ENCODE measurements at places on chromosomes 2 and 18.
A peak's percentile ranks its signal among the peaks of the same experiment; 100 is the strongest.

- DNase-seq: no peak
These were observed 523.3 kb downstream of the CMPK2 start for GRCh38 chr2:6342273-6342920.

DNA sequence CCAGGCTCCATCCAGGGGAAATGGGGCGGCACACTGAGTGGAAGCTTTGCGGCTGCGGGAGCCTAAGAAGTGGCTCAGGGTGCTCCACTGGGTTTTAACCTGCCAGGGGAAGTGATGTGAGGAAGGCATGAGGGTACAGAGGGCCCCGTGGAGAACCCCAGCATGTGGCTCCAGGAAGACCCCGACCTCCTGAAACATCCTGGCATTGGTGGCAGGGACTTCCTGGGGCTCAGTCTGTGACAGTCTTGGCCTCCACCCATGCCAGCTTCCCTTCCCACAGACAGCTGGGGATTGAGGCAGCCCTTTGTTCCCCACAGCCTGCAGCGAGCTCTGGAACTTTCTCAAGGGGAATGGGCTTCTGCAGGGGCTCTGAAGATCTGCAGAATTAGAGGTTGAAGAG is 146.6 kb downstream of the TNS1 start:
- DNase-seq: no peak

- DNase-seq: no peak
These were observed 6.1 kb upstream of the TMBIM1 start for GRCh38 chr2:218298314-218298875.

DNA sequence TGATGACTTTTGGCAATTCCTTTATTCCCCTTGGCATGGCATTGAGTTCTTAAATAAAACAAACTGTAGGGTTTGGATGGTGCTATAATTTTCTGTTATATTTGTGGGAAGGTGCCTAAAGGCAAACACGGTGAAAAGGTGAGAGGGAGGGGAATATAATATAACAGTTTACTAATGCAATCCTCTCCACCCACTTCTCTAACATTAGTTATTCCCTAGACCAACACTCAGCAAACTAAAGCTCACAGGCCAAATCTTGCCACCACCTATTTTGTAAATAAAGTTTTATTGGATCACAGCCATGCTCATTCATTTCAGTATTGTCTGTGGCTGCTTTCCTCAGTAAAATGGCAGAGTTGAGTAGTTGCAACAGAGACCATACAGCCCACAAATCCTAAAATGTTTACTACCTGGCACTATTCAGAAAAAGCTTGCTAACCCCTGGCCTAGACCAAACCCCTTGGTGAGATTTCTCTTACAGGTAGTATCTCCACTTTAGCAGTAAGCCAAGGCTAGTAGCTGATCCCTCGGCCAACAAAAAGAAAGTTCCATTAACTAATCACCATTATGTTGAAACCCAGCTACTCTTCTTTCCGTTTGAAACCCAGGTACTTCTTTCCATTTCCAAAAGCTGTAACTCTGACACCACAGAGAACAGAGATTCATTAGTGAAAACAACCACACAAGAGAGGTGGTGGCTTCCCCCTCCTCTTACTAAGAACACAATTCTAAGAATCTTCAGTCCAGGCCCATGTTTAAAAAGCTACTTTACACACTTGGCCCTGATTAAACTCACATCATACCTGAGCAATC is 136.1 kb upstream of the CHAC2 start:
- DNase-seq: no peak

DNA sequence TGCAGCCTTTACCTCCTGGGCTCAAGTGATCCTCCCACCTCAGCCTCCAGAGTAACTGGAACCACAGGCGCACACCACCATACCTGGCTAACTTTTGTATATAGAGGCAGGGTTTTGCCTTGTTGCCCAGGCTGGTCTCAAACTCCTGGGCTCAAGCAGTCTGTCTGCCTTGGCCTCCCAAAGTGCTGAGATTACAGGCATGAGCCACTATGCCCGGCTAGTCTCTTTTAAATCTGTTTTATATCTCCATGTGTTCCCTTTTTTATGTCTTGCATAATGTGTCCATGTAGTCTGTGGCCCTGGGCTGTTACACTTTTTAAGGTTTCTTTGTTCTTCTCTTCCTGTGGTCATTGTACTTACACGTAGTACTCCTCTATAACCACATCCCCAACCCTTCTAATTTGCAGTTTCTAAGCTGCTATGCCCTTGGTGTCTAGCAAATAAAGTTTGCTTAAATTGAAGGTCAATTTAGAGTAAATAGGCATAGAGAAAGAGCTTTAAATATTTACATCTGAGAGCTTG is 168.2 kb downstream of the MCFD2 start:
- peak; percentile 45 for DNase-seq

DNA sequence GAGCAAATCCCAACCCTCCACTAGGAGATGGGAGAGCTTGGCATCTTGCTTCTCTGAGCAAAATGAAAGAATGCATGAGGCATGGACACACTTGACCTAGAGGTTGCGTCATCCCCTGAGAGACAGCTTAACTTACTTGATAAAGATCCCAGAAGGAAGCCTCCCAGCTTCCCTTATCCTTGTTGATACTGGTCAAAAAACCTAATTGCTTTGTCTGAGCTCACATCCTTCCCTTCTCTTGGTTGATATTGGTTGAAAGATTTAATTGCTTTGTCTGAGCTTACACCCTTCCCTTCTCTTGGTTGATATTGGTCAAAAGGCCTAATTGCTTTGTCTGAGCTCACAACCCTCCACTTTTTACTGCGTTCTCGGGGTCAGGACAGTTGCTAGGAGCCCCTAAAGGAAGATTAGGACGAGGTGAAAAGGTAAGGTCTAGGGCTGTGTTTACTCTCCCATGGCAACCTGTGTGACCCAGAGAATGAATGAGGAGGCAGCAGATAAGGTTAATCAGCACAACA is 12.2 kb upstream of the BOD1L2 start:
- no peak for DNase-seq

Measured in fibroblast of gingiva (primary cell).